Brain (organoid and tissue), 16 donors: ENCODE measurements at places on chromosomes 6 and 20.

- no peak for DNase-seq
Measured at GRCh38 chr20:63119963-63120807, 95.7 kb downstream of the YTHDF1 start.

GRCh38 chr20:10673176-10673841 is 490 bp downstream of the JAG1 start:
- DNase-seq: no peak

DNA sequence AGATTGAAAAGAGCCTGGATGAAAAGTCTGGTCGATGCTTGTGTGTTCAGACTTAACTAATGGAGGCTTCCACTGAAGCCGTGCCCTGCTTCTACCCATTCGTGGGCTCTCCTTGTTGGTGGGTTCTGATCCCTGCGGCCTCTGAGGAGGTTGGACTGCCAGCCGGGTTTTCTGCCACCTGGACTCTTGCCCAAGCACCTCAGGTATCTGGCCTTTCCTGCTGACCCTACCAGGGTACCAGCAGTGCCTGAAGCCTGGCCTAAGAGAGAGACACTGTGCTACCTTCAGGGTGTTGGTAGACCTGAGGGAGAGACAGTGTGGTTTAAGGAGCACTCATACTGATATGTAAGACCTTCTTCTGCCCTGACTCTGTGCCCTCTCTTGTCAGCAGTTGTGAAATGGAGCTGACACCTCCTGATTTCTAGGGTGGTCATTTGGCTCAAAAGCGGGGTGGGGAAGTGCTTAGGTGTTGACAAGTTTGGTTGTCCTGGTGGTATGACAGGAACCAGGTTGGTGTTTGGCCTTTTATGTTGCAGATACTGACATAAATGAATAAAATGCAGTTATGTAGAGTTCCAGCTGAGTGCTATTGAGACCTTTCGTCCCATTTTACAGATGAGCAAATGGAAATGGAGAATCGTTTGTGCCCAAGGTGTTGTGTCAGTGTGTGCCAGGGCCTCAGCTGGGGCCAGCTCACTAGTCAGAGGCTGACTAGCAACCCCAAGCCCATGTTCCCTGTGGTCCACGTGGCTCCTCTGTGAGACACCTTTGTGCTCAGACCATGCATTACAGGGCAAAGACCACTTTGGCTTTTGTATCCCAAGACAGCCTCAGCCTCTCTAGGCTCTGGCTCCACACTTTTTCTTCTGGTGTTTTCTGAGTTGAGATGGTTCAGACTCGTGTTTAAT is 3.1 kb downstream of the PLCG1 start:
- DNase-seq: no peak

DNA sequence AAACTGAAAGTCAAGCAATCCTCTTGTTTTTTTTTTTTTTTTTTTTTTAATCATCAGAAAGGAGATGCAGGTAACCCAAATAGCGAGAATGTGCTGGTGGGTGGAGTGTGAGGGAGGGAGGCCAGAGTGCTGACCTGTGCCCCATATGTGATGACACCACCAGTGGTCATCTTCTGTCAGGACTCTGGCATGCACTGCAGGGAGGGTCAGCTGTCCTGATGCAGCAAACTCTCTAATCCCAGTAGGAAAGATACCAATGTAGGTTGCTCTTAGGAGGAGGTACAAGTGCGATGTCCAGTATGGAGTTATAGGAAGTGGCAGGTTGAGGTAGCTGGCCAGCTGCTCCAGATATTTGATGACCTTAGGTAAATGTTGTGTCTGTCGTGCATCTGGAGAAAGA is 2.8 kb upstream of the CST4 start:
- DNase-seq: no peak

- peak; percentile 27 for DNase-seq
Measured at GRCh38 chr6:14804001-14804784, 441.7 kb upstream of the JARID2 start.

DNA sequence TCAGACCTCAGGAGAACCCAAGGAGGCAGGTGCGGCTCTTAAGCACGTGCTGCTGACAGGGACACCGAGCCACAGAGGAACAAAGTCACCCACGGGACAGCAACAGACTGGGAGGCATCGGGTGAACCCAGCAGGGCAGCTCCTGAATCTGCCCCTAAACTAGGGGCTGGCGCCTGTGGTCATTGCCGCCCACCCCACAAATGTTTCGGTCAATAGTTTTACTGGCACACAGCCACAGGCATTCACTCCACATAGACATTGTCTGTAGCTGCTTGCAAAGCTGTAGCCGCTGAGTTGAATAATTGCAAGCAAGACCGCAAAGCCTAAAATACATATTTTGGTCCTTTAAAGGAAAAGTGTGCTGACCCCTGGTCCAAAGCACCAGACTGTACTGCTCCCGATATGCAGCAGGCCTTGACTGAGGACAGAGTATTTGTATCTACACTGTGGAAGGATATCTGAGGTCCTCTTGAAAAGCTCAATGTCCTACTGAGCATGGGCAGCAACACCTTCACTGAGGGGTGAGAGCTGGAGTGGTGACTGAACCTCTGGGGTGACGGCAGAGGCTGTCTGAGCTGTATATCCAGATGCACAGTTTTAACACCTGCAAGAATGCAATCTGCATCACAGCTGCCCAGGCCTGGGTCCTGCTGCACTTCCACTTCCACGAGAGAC is 310.3 kb downstream of the THBS2 start:
- DNase-seq: no peak

DNA sequence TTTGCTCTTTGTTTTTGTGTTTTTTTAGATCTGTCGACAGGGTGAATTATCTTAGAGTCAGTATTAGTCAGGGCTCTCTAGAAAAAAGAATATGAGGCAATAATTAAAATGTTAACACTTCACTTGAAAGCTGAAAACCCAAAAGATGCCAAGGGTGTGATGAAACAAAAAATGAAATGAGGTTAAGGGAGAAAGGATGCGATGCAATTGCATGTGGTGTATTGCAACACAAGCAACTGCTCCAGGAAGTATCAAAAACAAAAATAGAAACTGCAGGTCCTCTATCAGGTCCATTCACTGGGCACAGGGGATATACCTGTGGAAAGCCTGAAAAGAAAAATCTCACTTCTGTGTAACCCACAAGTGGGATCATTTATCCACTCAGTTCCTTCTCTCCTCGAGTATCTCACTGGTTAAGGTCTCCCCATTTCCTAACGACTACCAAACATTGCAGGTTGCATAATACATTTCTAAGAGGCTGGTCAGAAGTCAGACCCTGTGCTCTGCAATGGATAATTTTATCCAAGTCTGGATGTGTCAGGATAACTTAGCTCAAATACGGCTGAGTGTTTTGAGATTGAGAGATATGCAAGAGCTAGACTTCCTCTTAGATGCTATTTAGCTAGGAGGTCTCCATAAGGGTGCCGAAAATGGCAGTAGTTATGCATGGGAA is 257.7 kb upstream of the GJE1 start:
- DNase-seq: no peak

DNA sequence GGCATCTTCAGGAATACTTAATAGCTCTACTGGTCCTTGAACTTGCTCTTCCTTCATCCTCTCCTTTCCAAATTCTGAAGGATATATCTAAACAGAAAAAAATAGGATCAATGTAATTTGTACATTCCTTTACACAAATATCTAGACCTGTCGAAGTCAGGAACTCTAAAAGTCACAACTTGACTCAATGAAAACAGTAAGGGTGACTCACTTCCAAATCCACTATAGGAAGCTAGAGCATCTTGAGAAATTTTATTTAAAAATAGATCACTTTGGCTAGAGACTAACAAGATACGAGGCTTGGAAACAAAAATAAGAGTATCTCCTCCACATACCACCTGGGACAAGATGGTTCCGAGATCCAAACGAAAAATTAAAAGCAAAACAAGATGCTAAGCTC is 12.2 kb downstream of the ESF1 start:
- DNase-seq: no peak
